ENCODE measurements at places on chromosomes 3 and 15. TPM values are rescaled to one million over a fixed set of nuclear protein-coding genes. Genes with fewer than 3 reads are reported as not detected.

The PTX3 gene
- total RNA-seq, result 395 TPM

The SLC9C1 gene
- 0.33 TPM for total RNA-seq

The ZBBX gene
- not detected for total RNA-seq

The EHHADH gene
- total RNA-seq, result 1.6 TPM

The SLC7A14 gene
- total RNA-seq, result 2.0 TPM

The SLMAP gene
- 35.9 TPM for total RNA-seq

The CILP gene
- not detected for total RNA-seq

The TF gene
- total RNA-seq, result under 0.01 TPM

The STXBP5L gene
- total RNA-seq, result not detected

The CTXN2 gene
- not detected for total RNA-seq

The C3orf49 gene
- total RNA-seq, result not detected

The ROBO2 gene
- under 0.01 TPM for total RNA-seq

The AGBL1 gene
- under 0.01 TPM for total RNA-seq

The B3GALNT1 gene
- total RNA-seq, result 10.1 TPM

The DLEC1 gene
- total RNA-seq, result not detected

The OXTR gene
- 0.65 TPM for total RNA-seq
